ENCODE measurements at places on chromosomes 12 and 14.

DNA sequence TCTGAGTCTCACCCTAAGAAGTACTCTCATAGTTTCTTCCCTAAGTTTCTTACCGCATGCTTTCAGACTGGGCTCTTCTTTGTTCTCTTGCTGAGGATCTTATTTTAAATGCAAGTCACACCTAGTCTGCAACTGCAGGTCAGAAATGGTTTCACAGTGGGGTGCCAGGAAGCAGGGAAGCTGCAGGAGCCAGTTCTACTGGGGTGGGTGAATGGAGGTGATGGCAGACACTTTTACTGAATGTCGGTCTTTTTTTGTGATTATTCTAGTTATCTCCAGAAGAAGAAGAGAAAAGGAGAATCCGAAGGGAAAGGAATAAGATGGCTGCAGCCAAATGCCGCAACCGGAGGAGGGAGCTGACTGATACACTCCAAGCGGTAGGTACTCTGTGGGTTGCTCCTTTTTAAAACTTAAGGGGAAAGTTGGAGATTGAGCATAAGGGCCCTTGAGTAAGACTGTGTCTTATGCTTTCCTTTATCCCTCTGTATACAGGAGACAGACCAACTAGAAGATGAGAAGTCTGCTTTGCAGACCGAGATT lies 1.7 kb downstream of the FOS start:
- no peak for DNase-seq

- DNase-seq: no peak
These were observed 3.4 kb downstream of the GLS2 start for GRCh38 chr12:56484566-56484965.

GRCh38 chr12:66269142-66269541 lies 33.2 kb upstream of the HELB start:
- no peak for DNase-seq

DNA sequence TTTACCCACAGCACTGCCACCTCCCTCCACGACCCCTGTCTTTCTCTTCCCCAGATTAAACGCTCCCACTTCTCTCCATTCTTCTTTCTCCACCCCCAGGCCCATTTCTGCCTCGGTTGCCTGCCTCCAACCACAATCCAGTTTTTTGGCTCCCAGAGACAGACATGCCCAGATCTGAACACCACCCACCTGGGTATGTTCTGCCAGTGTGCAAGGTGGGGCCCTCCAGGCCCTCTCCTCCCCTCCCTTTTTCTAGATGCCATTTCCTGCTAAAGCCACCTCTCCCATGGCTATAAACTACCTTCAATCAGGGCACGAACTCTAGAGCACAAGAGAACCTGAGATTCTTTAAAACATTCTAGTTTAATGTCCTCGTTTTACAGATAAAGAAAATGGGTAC lies 63.3 kb downstream of the IRF2BPL start:
- no peak for DNase-seq

DNA sequence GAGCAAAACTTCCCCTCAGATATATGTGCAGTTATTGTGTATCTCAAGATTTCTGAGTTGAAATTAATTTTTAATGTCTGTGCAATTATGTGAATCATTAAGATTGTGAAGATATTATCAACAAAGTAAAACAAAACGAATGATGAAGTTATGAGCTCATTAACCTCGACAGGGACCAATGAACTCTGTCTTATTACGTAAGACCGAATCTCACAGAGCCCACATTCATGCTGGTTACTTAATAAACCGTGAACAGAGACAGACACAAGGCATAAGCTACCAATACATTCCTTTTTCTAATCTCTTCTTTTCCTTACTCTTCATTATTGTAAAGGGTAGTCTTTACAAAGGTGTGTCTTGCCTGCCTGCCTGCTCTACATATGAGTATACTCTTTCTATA lies 568.7 kb downstream of the RPS29 start:
- DNase-seq: no peak

GRCh38 chr12:129002427-129002826 lies 149.1 kb downstream of the GLT1D1 start:
- DNase-seq: no peak

DNA sequence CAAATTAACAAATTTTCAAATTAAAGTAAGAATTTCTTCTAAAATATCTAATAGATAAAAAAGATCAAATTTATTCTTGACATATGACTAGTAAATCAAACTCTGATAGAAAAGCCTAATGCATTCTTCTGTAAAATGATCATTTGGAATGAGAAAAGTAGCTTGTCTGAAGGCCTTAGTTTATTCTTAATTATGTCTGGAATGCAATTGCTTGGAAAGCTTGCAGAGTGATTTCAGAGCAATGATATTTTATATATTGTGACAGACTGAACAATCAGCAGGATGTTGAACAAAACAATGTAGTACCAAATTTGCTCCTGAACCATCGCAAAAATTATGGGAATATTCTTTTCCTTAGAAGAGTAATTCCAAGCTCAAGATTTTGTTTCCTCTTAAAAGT lies 789.6 kb upstream of the NOVA1 start:
- DNase-seq: no peak

DNA sequence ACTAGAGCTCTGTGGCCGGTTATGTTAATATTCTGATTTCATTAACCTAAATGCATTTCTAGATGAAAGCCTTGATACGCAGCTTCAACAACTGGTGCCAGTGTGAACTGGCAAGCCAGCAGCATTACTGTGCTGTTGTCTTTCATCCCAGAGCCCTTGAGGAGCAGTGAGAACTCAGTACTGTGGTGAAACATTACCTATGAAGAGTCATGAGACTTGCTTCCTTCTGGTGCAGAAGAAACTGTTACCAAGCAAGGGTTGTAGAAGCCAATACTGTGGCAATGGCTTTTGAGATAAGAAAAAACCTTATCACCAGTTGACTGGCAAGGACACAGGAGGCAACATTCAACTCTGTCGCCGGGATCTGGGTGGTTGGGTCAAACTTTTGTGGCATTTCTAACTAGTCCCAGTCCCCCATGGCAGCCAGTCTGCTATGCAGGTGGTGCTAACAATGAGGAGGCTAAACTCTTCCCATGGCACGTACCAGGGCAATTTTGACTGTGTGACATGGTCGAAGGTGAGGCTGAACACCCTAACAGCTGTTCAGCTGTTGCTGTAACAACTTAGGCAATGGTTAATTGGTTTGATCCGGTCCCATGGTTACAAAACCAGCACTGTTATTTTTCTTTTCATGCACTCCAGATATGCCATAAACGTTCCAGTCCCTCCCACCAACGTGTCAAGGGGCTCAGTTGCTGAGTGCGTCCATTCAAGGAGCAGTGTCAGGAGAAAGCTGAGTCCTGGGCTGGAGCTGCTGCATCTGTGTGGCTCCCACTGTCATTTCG lies 12.6 kb upstream of the LGALS3 start:
- no peak for DNase-seq

- DNase-seq: no peak
These were observed 27.1 kb downstream of the FAM222A start for GRCh38 chr12:109740694-109741245.

- DNase-seq: no peak
These were observed 5.5 kb upstream of the GPR68 start for GRCh38 chr14:91249841-91250616.

DNA sequence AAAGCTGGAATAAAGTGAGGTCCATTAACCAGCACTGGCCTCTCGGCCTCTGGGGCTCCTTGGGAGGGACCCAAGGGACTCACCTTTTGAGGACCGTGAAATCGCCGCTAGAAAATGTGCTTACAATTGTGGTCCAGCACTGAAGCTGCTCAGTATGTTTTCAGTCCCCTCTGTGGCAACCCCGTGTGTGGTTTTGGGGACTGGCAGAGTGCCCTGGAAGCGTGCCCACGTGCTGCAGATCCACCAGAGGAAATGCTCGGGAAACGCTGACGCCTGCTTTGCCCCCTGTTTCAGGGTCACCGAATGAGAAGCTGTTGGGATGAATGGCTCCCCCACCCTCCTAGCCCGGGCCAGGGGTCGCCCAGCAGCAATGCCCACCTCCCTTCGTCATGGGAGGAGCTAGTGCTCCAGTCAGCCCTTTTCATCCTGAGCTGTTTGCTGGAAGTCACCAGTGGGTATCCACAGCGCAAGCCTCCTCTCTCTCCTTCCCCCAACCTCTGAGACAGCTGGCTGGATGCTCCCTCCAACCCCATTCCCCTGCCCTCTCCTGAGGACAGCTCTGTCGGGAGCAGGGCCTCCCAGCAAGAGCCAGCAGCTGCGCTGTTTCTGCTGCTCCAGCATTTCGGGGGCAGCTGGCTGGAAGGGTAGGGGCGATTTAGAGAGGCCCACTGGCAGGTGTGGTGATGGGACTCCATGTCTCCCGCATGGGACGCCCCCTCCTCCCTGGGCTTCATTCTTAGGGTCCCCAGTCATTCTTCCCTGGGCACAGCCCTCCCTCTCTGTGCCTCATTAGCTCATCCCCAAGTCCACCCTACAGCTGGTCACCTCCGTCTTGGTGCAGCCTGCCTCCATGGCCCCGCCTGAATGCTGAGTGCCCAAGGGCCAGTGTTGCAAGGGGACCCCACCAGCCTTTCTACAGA lies 33.2 kb upstream of the PPP1R13B start:
- no peak for DNase-seq

DNA sequence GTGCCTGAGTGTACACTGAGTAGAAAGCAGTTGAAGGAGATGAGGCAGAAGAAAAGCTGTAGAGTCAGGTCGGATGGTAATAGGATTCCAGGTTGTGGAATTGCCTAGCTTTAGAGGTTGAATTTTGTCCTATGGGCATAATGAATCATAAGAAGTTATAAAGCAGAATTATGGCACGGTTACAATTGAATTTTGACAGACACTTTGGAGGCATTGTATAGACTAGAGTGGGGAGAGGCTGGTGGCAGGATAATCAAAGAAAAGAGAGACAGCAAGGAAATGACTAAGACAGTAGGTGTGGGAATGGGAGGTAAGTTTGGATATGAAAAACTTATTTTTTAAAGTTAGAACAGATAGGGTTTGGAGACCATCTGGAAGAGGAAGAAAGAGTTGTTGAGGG lies 102.6 kb downstream of the NTN4 start:
- DNase-seq: no peak

DNA sequence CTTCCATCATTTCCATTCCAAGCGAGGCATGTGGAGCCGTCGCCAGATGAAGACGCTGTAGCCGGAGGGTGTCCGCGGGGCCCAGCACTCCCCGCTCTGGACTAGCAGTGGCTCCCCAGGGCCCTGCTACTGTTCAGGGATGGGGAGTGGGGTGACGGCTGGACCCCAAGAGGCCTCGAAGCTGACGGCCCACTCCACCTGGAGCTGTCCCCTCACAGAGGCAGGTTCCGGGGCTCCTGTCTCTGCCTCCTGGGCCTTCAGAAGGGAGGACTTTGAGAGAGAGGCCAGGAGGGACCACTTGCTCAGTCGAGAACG lies 101.6 kb downstream of the B4GALNT3 start:
- DNase-seq: no peak

GRCh38 chr14:75522983-75523318 lies 682 bp downstream of the BATF start:
- no peak for DNase-seq

- DNase-seq: no peak
These were observed 6.2 kb upstream of the PTGER2 start for GRCh38 chr14:52307905-52308304.

GRCh38 chr12:54605138-54605970 lies 16.9 kb upstream of the PPP1R1A start:
- no peak for DNase-seq

GRCh38 chr12:98470469-98471082 lies 44.8 kb upstream of the TMPO start:
- no peak for DNase-seq

DNA sequence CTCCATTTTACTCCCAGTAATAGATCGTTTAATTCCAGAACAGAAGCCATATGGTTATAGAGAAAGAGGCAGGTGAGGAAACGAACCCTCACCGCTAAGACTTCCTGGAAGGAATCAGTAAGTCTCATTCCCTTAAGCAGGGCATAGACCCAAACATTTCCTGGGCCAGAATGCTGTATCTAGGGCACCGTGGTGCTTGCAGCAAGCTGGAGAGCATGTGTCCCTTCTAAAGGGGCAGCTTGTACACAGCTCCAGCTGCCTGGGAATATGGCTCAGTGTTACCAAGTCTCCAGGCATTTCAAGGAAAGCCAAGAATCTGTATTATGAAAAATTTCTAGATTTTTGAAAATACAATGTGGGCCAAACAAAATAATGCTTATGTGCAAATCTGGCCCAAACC lies 73.4 kb downstream of the PPM1H start:
- DNase-seq: no peak

DNA sequence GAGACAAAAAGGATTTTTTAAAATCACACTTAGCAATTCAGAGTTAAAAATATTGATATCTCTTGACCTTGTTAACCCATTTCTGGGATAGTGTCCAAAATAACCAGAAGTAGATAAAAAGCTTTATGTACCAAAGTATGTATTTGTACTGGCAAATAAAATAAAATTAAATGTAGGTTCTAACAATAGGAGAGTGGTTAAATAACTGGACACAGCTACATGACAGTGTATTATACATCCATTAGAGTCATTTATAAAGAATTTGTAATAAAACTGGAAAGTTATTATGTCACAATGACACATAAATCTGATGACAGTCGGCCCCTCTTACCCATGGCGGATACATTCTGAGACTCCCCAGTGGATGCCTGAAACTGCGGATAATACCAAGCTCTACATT lies 34.0 kb downstream of the BMAL2 start:
- DNase-seq: no peak

DNA sequence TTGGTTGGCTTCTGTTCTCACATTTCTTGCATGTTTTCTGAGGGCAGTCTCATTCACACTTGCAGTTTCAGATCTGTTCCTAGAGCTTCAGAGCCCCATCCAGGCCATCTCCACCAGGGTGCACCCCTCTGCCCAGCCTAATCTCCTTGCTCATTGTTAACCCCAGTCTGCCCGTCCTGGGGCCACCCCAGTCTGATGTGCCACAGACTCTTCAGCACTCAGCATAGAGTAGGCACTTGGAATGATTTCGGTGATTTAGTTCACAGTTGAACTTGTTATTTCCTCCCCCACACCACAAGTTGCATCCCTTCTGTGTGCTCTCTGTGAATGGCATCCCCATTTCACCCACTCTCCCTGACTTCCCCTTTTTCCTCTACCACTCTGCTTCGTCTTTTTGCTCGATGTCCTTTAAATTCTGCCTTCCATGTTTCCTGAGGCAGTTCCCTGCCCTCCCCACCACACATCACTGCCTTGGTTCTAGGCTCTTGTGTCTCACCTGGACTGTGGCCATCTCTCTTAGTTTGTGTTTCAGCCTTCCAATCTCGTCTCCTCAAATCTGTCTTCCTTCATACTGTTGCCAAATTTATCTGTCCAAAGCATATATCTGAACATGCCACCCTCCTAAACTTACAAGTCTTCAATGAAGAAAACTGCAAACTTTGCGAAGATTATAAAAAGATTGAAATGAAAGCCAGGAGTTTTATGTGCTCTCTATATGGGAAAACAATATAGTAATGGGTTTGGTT lies 41.5 kb downstream of the ANO6 start:
- DNase-seq: no peak

GRCh38 chr12:61610143-61610542 lies 650.1 kb upstream of the USP15 start:
- DNase-seq: no peak

- DNase-seq: no peak
These were observed 927.1 kb downstream of the VRK1 start for GRCh38 chr14:97724265-97724731.

GRCh38 chr12:28507867-28508266 lies 317.6 kb downstream of the CCDC91 start:
- no peak for DNase-seq
